LHCN-M2 (cell line): ENCODE measurements at places on chromosomes 1 and 21. TPM values are rescaled to one million over a fixed set of nuclear protein-coding genes. Genes with fewer than 3 reads are reported as not detected.

DNA sequence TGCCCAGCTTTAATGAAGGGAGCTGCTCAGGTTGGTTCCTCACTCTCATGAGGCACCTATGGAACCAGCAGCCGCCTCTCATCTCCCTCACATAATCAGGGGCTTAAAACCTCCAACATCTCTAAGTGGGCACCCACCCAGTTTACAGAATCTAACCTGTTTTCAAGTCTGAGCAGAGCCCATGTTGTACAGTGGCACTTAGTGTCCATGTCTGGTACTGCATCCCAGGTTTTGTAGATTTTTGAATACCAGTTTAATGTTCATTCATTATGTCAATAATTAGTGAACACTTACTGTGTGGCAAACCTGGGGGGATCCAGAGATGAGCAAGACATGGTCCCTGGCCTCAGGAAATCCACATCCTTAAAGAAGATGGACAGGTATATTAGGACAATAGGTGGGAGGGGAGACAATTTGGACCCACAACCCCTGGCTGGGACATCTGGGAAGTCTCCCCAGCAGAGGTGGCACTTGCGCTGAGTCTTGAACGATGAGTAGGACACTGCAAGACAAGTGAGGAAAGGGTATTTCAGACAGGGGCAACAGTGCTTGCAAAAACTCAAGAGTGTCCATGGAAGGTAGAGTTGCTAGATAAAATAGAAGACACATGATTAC is 83.3 kb downstream of the LACTBL1 start:
- peak; percentile 38 for DNase-seq

DNA sequence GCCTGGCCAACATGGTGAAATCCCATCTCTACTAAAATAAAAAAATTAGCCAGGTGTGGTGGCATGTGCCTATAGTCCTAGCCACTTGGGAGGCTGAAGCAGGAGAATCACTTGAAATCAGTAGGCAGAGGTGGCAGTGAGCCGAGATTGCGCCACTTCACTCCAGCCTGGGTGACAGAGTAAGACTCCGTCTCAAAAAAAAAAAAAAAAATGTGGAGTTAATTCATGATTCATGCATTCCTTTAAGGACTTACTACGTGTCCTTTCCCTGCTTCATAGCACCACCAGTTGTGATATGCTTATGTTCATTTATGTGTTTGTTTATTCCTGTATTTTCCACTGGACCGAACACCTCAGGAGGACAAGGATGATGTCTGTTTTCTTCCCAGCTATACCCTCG is 12.7 kb upstream of the PRELP start:
- DNase-seq = peak; percentile 48

DNA sequence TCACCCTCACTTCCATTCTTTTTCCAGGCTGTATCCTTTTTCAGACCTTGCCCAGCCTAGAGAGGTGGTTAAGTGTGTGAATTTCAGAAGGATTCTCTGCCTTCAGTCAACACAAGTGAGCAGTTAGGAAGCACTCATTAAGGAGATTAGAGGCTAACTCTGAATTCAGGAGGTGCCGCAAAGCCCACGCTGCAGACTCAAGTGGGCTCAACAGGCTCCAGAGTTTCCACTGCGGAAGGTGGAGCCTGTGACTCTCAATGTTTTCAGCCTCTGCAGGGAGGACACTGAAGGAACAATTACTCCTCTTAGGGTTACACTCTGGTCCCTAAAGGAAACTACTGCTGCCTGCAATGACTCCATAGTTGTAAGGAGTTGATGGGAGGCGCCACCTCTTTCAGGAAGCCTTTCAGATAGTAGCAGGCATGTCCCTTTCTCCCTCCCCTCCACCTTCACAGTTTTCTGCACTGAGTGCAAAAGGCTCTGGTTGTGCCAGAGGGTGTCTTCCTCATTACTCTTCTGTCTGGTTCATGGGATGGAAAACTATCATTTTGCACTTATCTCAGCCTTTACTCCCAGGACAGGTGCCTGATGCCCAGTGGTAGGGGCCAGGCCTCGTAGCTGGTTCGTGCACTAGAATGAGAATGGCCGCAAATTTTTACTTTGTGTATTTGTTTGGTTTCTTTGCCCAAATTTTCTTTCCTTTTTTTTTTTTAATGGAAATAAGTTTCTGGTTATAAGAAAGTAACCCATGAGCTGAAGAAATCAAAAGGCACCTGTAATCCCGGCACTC is 55.2 kb upstream of the SELENON start:
- no peak for DNase-seq

DNA sequence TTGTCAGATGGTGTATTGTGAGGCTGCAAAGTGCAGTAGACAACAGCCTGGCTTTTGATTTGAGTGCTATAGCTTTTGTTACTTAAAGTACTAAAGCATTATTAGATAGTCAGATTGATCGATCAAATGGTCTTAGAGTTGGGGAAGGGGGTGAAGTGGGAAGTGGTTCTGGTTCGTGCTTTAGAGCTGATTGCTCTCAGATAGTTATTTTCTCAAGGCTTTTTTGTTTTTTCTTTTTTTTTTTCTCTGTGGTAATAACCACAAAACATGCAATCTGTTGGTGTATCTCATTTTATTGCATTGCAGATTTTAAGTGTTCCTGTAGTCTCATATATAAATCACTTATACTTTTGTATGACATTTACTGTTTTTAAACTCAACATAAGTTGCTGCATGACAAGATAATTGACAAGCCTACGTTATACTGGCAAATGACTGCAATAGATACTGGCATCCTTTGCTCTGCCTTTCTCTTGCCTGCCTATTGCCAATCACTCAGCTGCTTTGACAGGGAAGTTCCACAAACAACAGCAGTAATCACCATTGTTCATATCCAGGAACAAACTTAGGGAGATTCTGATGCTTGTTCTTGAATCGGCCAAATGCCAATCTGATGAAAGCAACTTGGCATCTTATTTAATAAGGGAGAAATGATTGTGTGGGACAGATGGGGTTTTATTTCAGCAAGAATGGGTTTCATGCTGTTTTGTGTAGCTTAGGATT is 125.0 kb upstream of the B3GALT2 start:
- DNase-seq = peak; percentile 51

DNA sequence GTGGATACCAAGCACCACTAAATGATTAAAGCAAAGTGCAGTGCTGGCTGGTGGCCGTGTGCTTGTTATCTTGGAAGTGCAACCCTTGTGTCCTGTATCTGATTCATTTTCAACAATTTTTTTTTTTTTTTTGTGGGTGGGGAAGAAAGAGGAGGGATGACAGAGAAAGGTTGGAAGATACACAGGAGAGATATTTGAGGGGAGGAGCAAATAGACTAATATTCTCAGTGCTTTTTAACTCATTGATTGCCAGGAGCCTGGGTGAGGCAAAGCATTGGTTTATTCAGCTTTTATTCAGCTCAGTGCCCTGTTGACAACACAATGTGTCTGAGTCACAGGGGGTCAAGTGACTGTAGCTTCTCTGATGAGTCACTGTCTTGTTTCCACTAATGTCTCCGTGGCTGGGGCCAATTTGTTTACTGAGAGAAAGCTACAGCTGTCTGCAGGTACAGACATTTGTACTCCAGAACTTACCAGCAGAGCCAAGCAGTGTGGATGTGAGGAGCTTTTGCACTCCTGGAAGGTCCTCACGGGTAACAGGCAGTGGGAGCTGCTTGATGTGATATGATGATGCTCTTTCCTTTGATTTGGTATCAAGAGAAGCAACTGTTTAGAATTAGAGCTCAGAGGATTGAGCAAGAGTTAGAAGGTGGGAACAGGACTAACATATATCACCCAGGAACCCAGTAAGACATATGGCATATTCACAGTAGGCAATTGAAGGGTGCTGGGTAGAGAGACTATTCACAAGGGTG is 23.6 kb upstream of the DNM3 start:
- peak; percentile 93 for DNase-seq

GRCh38 chr1:93490357-93490756 is 42.4 kb downstream of the FNBP1L start:
- DNase-seq = no peak

GRCh38 chr21:44461005-44461404 is 5.7 kb downstream of the LRRC3 start:
- DNase-seq = no peak

DNA sequence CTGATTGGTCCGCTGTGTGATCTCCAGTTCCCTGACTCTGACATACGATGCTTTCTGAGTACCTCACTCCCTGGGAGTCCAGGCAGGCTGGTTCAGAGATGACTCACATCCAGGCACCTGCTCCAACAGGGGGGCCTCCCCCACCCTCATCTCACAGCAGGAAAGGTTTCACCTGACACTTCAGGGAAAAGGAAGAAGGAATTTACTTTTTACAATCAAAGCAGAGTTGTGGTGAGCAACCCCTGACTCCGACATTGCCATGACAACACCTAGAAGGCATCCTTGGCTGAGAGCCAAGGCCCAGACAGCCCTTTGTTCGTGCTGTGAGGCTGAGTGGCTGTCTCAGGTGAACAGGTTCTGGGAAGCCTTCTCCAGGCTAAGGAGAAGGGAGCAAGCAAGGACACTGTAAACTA is 164.6 kb upstream of the GJB5 start:
- no peak for DNase-seq

DNA sequence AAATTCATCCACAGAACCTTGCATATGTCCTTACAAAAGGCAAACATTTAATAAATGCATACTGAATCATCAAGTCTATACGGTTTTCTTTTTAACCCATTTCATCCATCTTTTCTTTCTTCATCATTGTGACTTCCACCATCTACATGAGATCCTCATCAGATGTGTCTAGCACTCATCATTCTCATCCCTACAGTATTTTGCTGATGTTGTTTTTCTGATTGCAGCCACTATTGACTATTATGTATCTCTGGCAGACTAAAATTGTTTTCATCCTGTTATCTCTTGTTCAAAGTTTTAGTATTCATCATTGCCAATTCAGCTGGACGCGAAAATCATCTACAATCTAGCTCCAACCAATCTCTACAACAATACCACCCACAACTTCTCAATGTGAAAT is 5.9 kb downstream of the LRIF1 start:
- no peak for DNase-seq

DNA sequence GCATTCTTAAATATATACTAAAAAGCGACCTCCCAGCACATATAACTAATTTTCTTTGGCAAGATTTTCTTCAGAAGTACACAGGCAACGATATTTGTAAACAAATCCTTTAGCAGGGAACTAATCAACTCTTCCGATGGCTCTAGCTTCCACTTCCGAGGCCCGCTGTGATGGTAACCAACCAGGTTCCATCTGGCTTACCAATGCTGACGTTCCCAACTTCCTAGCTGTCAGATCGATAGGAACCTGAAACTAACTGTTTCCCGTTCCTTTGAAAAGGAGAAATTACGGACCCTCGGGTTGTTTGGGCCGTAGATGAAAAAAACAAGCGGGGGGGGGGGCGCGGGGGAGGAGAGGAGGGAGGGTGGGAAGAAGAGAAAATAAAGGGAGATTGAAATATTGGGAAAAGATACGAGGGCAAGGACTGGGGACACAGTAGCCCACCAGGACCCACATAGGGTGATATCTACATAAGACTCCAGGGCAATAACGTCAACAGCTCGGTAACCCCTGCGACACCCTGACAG is 513 bp downstream of the GTF2B start:
- DNase-seq = peak; percentile 13

DNA sequence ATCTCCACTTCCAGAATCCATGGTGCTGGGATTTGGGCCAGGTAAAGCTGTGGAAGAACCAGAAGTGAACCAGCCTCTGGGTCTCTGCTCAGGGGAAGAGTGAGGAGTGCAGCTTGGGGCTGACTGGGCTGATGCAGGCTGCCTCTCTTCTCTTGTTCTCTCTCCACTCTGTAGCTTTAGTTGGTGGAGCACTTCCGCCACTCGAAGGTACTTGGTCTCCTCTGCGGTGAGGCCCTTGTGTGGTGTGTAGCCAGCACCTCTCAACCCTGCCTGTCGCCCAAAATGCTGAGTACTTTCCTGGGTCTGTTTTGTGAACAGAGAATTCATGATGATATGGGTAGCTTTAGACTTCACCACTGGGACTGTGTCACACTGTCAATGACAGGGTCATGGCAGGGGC is 63.2 kb downstream of the URB2 start:
- no peak for DNase-seq

- DNase-seq = peak; percentile 97
Observed at GRCh38 chr1:8169364-8170058, 143.4 kb upstream of the ERRFI1 start.

Gene AGMAT
- total RNA-seq = 2.6 and 3.7 TPM in 2 replicates

Gene VCAM1
- total RNA-seq = 0.51 and 0.63 TPM in 2 replicates

Gene SDHC
- 32.8 and 34.1 TPM in 2 replicates for total RNA-seq

Gene PRMT2
- 144 and 150 TPM in 2 replicates for total RNA-seq

Gene DEPDC1
- total RNA-seq = 134 and 141 TPM in 2 replicates
